NCI-H2171 (cell line): ENCODE measurements at places on chromosomes 5 and 9.

DNA sequence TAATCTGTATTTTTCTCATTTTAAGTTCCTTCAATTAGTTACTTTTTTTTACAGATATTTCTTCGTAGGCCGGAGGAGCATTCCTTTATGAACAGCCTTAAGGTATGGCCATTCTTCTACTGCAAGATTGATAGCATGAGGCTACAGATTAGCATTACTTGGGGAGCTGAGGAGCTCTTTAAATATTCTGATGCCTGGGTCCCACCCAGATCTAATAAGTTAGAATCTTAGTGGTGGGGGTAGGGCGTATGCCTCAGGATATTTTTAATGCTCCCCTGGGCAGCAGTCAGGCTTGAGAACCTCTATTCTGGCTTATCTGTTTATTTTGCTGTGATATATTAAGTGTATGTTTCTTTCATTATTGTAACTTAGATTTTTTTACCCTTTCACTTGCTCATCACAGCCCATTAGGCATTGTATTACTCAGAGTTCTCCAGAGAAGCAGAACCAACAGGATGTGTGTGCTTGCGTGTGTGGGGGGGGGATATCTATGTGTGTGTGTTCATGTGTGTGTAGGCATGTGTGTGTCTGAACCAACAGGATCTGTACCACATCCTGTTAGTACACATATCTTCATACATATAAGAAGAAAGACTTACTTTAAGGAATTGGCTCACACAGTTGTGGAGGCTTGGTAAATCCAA, 91.8 kb upstream of the MTAP start:
- DNase-seq, result no peak

DNA sequence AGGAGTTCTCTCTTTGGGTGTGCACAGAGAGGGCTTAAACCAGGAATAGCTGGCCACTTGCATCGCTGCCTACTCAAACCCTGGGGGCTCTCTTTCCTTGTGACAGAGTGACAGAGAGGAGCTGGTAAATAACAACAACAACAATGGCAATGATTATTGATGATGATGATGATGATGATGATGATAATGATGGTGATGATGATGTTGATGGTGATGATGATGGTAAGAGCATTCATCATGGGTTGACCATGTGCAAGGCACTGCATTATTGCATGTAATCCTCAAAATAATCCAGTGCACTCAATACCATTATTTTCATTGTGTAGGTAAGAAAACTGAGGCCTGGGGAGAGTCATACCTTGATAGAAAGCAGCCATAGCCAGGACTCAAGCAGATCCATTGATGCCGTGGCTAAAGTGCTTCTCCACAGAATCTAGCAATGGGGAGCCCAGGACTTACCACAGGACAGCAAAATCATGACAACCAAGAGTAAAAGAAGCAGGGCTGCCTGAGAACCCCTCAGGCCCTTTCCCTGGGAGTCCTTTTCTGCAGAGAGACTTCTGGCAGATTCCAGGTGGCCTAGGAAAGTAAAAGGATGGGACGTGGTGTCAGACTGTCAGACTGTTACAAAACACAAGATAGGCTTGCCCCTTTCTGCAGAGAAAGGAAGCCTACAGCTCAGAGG, 4.8 kb downstream of the FOXI1 start:
- no peak for DNase-seq

GRCh38 chr5:171433352-171433698, 13.9 kb downstream of the FGF18 start:
- DNase-seq, result no peak

GRCh38 chr9:121171236-121171635, 30.4 kb downstream of the RAB14 start:
- DNase-seq, result no peak

DNA sequence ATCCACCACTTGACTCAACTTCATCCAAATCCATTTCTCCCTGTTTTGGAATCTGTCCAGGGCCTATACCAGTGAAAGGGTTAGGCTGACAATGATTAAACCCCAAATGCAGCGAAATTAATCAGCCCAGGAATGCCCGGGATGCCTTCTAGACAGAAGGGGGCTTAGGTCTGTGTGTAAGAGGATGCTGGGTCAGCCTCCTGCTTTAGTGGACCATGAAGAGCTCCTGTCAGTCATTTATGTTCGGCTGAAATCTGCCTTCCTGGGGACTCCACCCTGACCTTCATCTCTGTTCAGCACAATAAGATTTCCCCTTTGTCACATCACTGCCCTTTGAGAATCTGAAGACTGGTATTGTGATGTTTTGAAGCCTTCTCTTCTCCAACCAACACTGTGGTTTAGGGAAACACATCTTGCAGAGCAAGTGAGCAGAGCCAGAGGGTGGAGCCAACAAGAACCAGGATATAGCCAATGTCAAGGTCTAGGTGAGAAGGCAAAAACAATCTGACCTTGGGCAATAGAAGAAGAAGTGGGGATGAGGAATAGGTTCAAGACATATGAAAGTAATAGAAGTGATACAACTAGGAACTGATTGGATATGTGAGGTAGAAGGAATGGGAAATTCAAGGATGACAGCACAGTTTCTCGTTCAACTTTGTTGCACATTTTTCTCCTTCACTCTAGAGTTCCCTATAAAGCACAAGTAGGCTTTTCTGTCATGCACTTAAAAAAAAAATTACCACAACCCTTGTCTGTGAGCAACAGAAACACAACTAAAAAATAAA, 234.4 kb downstream of the ARHGAP26 start:
- no peak for DNase-seq

DNA sequence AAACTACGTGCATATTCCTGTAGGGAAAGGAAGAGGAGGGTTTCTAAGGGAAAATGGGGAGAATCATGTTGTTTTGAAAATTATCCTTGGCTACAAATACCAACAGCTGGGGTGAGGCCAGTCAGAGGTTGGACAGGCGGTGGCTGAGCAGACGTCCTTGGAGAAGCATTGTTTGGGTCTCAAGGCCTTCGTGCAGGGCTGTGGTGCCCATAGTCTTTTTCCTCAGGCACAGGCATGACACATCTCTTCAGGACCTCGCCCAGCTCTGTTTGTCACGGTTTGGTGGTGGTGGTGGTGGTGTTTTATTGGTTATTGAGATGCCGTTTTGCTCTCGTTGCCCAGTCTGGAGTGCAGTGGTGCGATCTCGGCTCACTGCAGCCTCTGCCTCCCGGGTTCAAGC, 27.8 kb upstream of the EGFL7 start:
- DNase-seq, result no peak

- no peak for DNase-seq
These were observed 13.9 kb downstream of the TLR4 start for GRCh38 chr9:117718085-117718484.

GRCh38 chr5:102777099-102777498, 22.0 kb downstream of the PAM start:
- DNase-seq, result no peak

DNA sequence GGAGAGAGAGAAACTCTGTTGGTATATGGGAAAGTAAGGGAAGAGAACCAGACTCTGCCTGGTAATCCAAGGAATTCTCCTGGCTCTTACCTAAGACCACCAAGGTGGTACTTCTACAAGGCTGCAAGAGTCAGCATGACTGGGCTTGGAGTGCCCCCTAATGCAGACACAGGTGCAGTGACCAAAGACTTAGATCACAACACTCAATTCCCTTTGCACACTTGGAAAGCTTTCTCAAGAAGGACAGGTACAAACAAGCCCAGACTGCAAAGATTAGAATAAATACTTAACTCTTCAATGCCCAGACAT, 25.2 kb downstream of the UGT3A2 start:
- DNase-seq, result no peak

GRCh38 chr5:155103146-155103545, 89.6 kb downstream of the KIF4B start:
- no peak for DNase-seq
